ENCODE measurements at places on chromosomes 11 and 22.

DNA sequence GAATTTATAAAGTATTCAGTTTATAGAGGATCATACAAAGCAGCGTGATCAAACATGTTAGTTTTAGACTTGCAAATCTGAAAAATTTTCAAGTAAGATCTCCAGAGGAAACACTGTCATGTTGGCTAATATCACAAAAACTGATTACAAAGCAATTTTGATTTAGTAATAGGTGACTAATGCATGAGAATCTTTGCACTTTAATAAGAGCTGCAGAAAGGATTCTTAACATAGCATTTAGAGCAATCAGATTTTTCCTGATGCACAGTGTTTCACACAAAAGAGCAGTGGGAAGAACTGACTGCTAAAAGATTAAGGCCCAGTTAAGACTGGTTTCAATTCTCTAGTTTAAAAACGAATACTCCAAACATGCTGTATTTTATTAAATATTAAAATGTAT, 321.2 kb downstream of the GUCY1A2 start:
- no peak for DNase-seq

GRCh38 chr11:46978005-46978491, 41.5 kb downstream of the CSTPP1 start:
- no peak for DNase-seq

DNA sequence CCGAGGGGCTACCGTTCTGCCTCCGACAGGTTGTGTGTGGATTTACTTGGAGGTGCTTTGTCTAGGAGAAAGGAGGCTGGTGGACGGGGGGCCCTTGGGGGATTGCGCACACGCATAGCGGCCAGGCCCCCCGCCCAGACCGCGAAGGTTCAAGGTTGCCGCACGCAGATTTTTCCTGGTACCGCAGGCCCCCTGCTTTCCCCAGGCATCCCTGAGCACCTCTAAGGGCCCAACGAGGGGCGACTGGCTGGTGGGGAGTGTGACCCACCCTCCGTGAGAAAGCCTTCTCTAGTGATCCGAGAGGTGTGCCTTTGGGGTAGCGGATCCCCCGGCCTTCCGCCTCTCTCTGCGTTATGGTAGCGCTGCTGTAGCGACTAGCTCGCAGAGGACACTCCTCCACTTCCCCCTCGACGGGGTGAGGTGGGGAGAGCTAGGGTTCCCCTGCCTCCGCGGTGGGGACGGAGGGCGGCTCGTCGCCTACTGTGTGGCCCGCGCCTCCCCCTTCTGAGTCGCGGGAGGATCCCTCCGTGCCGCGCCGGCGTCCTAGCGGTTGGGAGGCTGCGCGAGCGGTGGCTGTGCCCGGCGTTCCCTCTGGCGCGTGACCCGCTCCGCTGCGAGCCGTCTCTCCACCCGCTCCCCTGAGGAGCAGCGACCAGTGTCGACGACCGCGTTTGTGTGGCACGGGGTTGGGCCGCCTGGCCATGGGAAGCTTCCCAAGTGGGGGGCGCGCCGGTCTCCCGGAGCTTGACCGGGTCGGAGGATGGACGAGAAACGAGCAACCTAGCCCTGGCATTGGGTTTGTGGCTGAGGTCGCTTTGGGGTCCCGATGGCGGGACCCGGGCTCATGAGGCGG, 3900.0 kb upstream of the OR11H1 start:
- DNase-seq = no peak

DNA sequence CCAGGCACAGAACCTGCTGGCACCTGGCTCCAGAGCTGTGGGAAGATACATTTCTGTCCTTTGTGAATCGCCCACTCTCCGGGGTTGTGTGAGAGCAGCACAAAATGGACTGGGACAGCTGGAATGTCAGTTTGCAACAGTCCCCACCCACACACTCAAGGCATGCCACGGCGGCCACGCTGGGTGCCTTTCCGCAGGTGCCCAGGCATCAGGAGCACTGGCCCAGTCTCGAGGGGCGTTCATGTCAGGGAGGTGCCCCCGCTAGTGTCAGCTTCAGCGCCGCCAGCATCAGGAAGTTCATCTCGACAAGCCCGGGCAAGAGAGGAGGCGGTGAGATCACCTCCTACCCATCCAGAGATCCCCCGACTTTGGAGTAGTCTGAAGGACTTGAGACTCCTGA, 2.1 kb downstream of the TP53AIP1 start:
- DNase-seq = no peak

DNA sequence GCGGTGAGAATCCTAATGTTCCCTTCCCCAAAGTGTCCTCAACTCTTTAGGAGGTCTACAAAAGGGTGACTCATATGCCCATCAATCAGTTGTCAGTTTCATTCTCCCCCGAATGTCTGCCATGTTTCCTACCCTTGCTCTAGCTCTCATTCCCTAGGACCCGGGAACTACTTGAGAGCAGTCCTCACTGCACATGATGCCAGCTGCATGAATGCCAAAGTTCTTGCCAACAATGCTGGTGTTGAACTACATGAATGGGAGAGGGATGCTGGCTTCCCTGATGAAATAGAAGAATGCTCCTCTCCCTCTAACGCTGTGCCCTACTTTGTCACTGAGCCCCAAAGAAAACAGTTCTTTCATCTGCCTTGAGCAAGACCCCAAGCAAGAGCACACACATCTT, 12.5 kb upstream of the FSHB start:
- no peak for DNase-seq

DNA sequence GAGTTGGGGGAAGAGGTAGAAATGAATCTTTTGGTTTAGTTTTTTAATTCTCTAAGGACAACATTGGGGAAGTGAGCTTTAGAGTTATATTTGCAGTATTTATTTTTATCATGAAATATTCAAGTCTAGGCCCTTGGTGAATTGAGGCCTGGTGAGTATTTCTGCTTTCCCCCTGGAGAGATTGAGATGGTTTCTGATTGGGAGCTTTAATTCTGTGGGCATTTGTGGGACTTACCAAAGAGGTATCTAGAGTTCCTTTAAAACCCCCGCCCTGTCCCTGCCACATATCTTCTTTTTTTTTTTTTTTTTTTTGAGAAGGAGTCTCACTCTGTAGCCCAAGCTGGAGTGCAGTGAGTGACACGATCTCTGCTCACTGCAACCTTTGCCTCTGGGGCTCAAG, 9.6 kb downstream of the ACO2 start:
- no peak for DNase-seq

DNA sequence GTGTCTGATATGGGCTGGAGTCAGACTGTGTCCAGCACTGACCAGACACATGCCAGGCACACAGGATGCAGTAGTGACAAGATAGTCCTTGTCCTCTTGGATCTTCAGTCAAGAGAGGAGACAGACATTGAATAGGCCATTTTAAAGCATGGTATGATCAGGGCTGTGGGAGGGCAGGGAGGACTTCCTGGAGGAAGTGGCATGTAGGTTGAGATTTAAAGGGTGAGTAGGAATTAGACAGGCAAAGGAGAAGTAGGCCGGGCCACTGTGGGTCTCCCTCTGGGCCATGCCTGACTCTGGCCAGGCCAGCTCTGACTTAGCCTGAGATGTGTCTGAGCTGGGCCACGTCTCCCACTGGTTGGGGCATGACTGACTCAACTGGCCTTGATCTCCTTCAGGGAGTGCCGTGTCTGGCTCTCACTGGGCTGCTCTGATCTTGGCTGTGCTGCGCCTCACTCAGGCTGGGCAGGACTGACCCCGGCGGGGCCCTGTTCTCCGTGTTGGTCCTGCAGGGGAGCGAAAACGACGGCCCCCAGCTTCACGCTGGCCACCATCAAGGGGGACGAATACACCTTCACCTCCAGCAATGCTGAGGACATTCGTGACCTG, 71.2 kb downstream of the MYO7A start:
- DNase-seq = no peak

DNA sequence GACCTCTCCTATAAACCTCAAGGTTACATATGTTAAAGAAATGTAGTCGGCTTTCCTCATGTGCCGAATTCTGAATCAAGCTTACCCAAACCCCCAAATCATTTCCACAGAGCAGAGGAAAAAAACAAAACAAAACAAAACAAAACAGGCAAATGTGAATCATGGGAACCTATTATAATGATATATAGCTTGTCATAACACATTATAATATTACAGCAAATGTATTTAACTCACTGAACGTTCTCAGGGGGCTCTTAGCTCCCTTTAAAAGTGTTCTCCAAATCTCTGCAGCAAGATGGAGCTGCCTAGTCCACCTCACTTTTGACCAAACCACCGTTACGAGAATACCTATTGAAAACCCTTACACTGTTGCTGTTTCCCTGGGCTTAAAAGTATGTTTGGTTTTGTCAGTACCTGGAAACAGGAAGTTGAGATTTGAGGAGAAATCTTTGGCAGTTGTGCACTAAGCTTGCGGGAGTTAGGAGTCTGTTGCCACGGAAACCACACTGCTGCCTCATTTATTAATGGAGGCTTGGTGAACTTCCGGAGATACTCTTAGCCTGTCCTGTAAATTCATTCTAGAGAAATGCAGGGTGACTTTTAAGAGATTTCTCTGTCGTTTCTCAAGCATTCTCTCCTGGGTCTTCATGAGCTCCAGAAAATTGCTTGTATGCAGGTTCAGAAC, 167.0 kb upstream of the RASSF10 start:
- no peak for DNase-seq

GRCh38 chr11:18005376-18006129, 7.3 kb downstream of the SERGEF start:
- DNase-seq = no peak

GRCh38 chr11:126444072-126444471, 88.6 kb downstream of the ST3GAL4 start:
- no peak for DNase-seq

GRCh38 chr22:17753401-17753989, 20.8 kb downstream of the BID start:
- DNase-seq = no peak

DNA sequence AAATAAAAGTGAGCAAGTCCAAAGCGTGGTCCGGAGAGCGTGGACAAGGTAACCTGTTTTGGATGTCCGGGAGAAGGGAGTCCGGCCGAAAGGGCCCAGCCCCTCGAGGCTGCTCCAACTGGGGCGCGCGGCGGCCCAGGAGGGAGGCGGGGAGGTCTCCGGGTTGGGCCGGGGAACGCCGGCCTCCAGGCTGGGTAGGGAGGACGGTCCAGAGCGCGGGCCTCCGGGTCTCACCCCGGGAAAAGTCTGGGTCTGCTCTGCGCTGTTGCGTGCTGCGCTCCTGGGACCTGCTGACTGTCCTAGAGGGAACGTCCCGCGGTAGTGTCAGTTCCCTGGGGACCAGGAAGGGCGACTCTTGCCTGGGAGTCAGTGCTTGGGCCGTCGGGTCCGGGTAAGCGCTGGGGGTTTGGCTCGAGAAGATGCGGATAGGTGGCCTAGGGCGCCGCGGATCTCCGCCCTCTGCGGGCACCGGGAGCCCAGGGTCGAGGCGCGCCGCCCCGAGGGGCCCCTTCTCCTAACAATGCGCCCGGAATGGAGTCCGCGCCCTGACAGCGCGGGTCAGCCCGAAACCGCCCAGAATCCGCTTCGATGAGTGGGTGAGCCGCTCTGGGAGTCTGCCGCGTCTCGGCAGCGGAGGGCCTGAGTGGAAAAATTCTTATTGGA, 988 bp upstream of the FLI1 start:
- no peak for DNase-seq

- DNase-seq = no peak
Observed at GRCh38 chr22:32817137-32817730, 15.7 kb downstream of the TIMP3 start.

DNA sequence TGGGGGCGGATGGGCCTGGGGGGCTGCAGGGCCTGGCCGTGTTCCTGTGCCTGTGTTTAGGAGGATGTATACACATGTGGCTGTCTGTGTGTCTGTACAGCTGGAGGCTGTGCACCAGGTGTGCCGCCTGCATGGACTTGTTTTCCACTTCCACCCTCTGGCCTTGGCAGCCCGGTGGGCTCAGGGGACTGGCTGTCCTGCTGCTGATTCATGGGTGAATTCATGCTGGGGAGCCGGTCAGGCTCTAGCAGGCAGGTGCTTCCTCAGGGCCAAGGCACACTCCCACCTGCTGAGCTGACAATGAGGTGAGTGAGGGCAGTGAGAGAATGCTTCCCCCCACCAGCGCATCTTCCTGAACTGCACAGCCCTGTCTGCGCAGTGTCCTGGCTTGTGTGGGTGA, 88.4 kb downstream of the CCDC81 start:
- no peak for DNase-seq

DNA sequence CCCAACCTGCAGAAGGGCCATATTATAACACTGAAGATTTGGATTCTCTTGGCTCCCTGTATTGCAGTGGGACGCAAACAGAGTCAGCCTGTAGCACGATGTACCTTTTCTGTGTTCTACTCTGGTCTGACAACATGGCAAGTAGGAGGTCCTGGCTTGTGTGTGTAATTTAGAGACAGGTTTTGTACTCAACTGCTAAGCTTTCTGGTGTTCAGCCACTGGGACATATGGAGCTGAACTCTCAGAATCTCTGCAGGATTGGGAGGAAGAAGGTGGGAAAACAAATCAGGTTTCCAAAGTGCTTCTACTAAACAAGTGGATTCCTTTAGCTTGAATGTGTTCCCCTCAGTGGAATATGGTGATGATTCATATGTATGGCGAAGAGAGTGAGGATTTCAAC, 192.5 kb upstream of the MTMR2 start:
- DNase-seq = no peak

- DNase-seq = no peak
Observed at GRCh38 chr11:107731941-107732688, 20.3 kb upstream of the SLN start.

- DNase-seq = no peak
Observed at GRCh38 chr11:36239636-36240035, 49.6 kb downstream of the COMMD9 start.

GRCh38 chr11:33185756-33186155, 24.5 kb upstream of the CSTF3 start:
- DNase-seq = no peak
